ENCODE measurements at places on chromosomes 12 and 14.

DNA sequence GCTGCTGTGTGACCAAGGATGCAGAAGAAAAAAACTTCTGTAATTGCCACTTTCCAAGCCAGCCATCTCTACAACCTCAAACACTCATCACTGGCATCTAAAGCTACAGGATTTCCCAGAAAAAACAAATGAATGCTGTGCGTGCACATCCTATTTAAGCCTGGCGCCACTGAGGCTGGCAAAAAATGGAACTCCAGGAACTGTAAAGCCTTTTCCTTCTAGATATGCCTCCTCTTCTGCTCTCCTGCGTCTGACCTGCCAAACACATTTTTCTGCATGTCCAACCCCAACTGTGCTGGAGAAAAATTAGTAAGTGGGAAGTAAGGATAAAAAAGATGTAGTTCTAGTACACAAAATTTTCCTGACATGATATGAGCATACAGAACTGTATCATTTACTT, 184.9 kb downstream of the ITPR2 start:
- DNase-seq, result no peak

GRCh38 chr12:132618683-132619043, at the start of gene P2RX2:
P2RX2 (plus strand) TSS chr12:132618776; CDS start chr12:132618817, 41 bp downstream.
- DNase-seq, result no peak

GRCh38 chr12:116265351-116266147, 11.9 kb downstream of the MED13L start:
- DNase-seq, result no peak

DNA sequence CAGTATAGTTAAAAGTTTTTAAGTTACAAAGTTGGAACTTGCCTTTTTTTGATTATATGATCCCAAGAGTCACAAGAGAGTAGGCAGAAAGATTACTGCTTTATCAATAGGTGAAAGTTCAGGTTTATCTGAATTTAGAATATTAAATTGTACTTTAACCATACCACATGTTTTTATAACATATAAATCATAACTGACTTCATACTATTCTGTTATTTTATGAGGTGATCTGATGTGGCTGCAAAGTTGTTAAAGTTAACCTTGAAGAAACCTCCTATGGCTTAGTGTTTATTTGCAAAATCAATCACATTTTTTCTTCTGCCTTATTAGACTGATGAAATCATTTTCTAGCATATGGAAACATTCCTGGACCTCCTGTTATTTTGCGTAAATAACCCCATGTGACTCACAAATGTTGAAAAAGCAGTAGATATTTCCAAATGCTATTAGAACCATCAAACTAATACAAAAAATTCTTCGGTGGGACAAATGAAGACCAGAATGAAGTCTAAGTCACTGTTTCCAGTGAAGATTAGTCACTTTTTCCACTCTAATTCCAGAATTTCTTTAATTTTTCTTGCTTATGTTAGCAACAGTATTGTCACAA, 132.1 kb downstream of the RAD51B start:
- no peak for DNase-seq

- DNase-seq, result no peak
These were observed 65.9 kb downstream of the DCAF5 start for GRCh38 chr14:69087061-69087461.

All from activated CD4-positive, alpha-beta memory T cell treated with anti-CD3 and anti-CD28 coated beads for 36 hours (primary cell).